Hematopoietic multipotent progenitor cell (in vitro differentiated cells): ENCODE measurements at places on chromosomes 11 and 22. TPM values are rescaled to one million over a fixed set of nuclear protein-coding genes. Genes with fewer than 3 reads are reported as not detected.

The OR5A1 gene
- total RNA-seq = under 0.01 TPM

The C11orf87 gene
- under 0.01 TPM for total RNA-seq

GRCh38 chr11:43904742-43905535 is 24.3 kb downstream of the ALKBH3 start:
- no peak for DNase-seq

- no peak for DNase-seq
Observed at GRCh38 chr11:11155962-11156815, 196.9 kb downstream of the CSNK2A3 start.

The API5 gene
- 32.9 TPM for total RNA-seq

The KCNK4 gene
- total RNA-seq = under 0.01 TPM

The DDTL gene
- total RNA-seq = 4.0 TPM

The OR52M1 gene
- total RNA-seq = not detected

- DNase-seq = no peak
Observed at GRCh38 chr11:12182676-12183541, 72.5 kb downstream of the MICAL2 start.

The TMEM179B gene
- total RNA-seq = 49.3 TPM

DNA sequence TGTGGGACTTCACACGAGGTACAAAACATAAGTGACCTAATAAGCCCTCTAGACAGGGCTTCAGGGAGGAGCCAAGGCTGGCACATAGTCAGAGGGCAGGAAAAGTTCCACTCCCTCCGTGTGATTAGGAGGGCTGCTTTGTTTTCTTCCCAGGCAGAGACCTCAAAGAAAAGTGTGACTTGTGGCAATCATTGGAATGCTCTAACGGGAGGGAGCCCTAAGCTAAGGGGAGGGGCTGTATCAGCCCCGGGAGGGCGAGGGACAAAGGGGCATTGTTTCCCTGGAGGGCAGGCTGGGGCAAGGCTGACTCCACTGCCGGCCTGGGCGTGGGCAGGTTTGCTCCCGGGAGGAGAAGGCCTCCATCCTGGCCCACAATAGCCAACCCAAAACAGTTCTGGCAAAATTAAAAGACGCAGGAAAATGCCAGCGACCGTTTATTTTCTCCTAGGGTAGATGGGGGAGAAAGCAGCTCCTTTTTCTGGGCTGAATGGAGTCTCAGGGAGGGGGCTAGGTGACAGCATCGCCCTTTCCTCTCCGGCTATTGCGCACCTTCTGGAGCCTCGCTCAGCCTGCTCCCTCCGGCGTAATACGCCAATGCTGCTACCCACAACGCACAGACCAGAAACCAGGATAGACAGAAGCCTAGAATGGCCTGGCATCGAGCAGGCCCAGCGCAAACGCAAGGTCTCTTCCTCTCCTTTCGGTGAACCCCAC is 60.2 kb downstream of the ENDOD1 start:
- no peak for DNase-seq

DNA sequence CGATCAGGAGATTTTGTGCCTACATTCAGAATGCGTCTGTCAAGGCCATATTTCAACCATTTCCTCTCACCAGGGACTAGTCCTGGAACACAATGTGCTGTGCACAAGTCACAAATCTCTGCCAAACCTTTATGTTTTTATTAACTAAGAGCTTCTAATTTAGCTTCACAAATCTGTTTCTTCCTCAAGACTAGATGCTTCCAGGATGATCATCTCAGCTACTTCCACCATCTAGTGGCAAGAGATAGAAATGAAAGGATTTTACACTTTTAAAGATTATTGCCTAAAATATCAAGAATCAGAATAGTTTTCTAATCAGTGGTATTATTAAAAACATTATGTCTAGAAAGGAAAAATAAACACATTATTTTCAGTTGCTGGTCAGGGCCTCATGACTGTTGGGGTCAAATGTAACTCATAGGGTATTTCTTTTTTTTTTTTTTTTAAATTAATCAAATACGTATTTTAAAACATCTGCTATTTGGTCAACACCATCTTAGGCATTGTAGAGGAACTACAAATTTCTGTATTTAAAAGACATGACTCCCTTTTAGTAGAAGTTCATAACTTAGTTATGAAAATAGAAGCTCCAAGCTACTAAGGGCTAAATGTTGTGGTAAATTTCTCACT is 1102.6 kb downstream of the DLG2 start:
- peak; percentile 23 for DNase-seq
